ENCODE measurements at places on chromosomes 16 and 17.

DNA sequence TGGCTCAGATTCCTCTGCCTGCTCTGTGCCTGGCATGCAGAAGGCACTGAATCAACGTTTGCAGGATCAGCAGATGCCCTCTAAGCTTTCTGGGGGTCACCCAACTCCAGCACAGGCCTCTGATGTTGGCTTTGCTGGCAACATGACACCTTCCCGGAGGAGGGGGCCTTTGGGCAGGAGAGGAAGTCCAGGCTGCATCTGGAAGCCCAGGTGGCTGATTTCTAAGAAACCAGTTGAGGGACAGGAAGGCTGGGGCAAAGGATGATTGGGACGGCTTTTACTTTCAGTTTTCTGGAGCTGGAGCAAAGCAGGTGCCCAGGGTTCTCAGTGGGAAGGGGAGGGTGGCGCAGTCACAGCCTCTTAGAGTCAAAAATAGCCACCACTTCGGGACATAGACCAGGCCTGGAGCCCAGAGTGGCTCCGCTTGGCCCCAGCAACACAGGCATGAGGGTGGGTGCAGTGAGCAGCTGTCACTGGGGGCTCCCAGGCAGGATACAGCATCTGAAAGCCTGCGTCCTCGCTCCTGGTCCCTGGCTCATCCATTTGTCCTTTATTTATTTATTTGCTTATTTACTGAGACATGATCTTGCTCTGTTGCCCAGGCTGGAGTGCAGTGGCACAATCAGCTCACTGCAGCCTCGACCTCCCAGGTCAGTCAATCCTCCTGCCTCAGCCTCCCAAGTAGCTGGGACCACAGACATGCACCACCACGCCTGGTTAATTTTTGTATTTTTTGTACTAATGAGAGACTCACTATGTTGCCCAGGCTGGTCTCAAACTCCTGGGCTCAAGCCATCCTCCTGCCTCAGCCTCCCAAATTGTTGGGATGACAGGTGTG, 15.1 kb downstream of the SOCS1 start:
- no peak for DNase-seq

GRCh38 chr17:14741491-14741890, 440.6 kb downstream of the HS3ST3B1 start:
- DNase-seq = no peak

GRCh38 chr16:87465306-87465705, 27.5 kb downstream of the ZCCHC14 start:
- DNase-seq = no peak

GRCh38 chr16:31108035-31108793, at the start of gene BCKDK:
Gene BCKDK, plus strand, starts transcription at chr16:31108386. Its CDS starts 838 bp downstream, at chr16:31109224.
- DNase-seq = no peak

DNA sequence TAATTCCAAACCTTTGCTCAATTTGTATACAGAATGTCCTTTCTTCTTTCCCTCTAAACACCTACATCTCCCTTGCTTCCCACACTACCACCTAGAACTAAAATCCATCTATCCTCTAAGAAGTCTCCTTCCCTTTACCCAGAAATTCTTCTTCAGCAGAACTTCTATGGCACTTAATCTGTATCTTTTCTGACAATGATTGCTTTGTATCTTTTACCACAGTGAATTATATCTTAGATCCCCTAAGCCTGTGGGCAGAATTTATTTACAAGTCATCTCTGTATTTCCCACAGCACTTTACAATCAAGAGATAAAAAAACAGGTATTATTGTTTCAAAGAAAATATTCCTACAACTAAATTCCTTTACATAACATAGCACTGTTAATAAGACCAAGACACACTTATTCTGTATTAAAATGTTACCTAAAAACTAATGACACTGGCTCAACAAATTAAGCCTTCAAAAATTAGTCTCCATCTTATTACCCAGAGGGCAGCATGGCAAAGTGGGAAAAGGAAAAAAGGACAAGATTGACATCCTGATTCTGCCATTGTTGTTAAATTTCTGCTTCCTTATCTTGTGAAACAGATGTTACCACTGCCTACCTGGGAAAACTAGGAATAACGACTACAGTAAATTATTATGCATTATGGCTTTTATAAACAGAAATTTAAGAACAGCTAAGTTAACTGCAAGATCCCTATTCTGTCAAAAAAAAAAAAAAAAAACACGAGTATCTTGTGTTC, 42.8 kb downstream of the KANSL1 start:
- no peak for DNase-seq

DNA sequence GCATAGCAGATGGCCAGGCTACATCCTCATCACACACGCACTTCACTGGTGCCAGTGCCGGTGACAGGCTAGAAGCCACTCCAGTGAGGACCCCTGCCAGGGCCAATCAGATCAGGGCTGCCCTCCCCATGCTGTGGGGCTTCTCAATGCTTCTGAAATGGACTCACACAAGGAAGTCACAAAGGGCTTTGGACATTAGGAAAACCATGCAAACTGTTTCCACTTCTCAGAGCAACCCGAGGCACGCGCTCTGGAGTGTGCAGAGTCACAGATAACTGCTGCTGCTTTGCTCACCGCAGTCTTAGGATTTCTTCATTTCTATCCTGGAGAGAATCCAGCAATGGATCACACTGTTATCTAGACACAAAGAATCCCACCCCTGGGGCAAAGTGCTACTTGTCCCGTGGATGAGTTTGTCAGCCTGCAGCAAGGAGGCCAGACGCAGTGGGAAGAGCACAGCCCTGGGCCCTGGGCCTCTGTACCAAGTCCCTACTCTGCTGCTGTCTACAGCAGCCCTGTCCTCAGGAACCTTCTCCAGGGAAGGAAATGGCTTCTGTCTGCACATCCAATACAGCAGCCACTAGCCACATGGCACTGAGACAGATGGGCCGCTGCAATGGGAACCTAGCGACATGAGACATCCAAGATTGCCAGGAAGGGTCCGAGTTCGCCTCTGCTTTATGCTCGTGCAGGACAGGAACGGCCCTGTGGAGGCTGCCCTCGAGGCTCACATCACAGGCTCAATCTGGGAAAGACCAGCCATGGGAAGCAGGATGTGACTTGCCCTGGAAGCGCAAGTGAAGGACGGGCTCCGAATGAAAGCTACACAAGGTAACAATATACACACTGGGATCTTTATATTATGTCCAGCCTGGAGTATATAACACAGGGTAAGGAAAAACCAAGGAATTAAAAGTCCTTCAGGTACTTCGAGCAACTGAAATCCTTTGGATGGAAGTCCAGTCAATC, 169.3 kb downstream of the ZFHX3 start:
- no peak for DNase-seq

- no peak for DNase-seq
Measured at GRCh38 chr17:50883850-50884438, 17.8 kb upstream of the TOB1 start.

DNA sequence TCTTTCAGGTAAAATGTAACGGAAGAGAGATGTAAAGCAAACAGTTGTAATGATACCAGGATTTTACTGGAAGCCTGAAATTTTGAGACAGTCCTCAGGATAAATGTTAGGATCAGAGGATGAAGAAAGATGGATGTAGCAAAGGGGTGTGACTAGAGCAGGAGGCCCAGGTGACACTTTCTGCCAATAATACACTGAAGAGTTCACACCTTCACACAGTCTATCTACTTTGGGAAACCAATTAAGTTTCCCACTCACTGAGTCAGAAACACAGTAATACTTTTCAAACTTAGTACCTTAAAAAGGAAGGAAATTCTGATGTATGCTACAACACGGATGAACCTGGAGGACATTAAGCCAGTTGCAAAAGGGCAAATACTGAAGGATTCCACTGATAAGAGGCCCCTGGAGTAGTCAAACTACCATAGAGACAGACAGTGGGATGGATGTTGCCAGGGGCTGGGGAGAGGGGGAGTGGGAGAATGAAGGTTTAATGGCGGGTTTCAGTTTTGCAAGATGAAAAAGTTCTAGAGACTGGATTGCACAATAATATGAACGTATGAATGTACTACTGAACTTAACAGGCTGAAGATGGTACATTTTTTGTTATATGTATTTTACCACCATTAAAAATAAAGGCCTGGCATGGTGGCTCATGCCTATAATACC, 62.3 kb downstream of the CYTH1 start:
- no peak for DNase-seq

DNA sequence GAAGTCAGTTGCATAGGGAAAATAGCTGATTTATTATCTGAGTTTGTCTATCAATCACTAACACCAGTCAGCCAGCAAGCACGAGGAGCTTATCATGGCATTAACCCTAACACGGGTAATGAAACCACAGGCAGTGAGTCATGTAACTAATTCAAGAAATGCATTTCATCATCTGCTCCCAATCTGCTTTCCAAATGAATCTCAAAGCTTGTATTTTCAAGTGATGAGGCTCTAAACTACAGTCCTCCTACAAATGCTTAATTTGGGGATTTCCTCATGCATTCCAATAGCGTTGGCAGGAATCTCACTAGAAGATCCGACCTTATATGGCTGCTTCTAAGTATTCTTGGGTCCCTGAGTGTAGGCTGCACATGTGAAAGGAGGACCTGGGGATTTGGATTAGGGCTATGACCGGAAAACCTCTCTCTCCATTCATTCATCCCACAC, 118.4 kb upstream of the HSBP1 start:
- no peak for DNase-seq

DNA sequence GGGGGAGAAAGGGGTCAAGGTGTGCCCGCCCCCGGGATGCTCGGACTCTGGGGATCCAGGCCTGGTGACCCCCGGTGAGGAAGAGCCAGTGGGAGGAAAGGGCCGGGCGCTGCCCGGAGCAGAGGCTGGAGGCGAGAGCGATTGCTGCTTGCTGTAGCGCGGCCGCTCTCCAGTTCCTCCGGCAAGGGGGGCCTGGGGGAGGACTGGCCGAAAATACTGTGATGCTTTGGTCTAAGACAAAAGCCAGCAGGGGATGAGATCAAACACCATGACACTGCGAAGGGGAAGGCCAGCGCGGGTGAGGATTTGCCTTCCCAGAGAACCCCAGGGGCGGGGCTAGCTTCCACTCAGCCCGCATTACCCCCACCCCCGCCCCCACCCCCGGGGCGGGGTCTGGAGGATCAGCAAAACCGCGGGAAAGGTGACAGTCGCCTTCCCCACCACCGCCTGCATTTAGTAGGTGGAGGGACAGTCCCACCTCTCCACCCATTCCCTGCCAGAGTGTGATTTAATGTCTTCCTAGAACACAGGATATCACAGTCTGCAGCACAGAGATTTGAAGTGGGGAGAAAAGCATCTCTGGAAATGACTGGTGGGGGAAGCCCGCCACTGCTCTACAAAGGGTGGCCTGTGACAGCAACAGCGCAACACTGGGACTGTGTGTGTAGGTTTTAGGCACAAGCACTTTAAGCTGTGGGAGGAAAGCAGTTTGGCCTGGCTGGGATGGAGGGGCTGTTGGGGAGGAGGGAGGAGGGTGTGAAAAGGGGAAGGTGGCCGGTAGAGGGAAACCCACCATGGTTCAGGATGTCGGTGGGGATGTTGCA, 25.7 kb downstream of the MRC2 start:
- DNase-seq = peak; percentile 23

DNA sequence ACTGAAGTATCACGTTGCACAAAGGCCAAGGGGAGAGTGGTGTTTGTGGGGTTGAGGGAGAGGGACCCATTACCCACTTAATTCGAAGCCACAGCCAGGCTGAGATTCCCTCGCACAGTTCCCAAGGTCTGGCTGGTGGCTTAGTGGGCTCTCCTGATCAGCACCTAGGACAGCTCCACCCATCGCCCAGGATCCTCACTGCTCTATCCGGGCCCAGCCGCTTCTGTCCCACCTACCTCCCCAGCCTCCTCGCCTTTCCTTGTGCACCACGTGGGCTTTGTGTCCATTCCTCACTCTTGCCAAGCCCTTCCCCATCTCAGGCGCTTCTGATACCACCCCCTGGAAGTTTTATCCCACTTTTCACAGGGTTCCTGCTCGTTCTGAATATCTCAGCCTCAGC, 163.5 kb downstream of the CCT6B start:
- no peak for DNase-seq

DNA sequence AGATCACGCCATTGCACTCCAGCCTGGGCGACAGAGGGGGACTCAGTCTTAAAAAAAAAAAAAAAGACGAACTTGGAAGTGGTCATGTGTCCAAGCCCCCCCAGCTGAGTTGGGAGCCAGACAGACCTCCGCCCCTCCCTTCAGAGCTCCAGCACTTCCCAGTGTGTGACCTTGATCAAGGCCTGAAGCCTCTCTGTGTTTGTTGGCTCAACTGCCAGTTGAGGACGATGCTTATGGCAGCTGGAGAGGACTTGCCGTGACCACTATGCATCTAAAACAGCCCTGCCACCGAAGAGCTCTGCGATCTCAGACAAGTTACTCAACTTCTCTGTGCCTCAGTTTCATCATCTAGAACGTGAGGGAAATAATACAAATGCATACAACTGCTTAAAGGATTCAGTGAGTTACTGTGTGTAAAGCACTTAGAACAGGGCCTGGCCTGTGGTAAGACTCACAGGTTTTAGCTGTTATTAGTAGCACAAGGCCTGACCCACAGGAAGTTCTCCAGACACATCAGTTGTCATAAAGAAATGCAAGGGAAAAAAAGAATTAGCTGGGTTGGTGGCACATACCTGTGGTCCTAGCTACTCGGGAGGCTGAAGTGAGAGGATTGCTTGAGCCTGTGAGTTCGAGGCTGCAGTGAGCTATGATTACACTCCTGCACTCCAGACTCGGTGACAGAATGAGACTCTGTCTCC, 7.0 kb upstream of the IL27 start:
- no peak for DNase-seq

GRCh38 chr17:81400154-81400977, 5.1 kb downstream of the BAHCC1 start:
- no peak for DNase-seq

DNA sequence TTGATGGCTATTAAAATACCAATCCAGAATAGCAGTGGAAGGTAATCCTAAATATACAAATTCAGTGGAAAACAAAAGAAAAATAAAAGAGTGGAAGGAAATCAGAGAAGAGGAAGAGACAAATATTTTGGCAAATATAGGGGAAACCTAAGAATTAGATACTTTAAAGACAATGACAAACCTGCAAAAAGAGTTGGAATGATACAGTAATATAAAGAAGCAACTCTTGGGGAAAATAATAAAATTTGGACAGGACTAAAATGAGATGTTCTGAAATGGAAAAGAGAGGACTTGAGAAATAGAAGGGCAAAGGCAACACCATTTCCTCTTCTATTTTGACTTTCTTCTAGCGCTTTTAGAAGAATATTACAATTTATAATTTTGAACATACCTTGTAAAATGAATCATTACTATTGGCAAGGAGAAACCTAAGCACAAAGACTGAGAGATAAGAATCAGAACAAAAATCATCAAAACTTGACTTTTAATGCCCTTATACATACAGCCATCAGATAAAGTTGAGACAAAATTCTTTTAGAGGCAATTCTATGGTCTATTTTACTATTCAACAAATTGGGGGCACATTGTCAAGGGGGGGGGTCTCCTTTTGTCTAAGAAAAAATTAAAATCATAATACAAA, 5.2 kb downstream of the RNF43 start:
- DNase-seq = no peak

GRCh38 chr16:20995711-20996110, 95.1 kb downstream of the LYRM1 start:
- DNase-seq = no peak

DNA sequence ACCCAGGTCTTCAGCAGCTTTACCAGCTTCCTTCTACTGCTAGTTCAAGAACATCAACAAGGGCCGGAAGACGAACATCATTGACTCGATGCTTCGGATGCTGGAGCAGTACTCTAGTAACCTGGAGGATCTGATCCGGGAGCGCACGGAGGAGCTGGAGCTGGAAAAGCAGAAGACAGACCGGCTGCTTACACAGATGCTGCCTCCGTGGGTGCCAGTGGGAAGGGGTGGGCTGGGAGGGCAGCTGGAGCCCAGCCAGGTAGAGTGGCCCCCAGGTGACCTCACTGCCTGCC, 12.1 kb downstream of the GUCY2D start:
- DNase-seq = no peak

Data from effector memory CD4-positive, alpha-beta T cell (primary cell).